Neural crest cell (in vitro differentiated cells): ENCODE measurements at places on chromosomes 1 and 21. TPM values are rescaled to one million over a fixed set of nuclear protein-coding genes. Genes with fewer than 3 reads are reported as not detected.

- no peak for DNase-seq
These were observed 510.4 kb upstream of the ADAMTS5 start for GRCh38 chr21:27477296-27477695.

- no peak for DNase-seq
These were observed 56.8 kb upstream of the PPIH start for GRCh38 chr1:42601472-42601871.

GRCh38 chr1:169060919-169061639 lies 45.4 kb upstream of the ATP1B1 start:
- DNase-seq, result no peak

- DNase-seq, result no peak
These were observed 8.0 kb downstream of the ARHGEF16 start for GRCh38 chr1:3462356-3463012.

GRCh38 chr1:203282720-203283542 lies 22.4 kb upstream of the BTG2 start:
- DNase-seq, result no peak

DNA sequence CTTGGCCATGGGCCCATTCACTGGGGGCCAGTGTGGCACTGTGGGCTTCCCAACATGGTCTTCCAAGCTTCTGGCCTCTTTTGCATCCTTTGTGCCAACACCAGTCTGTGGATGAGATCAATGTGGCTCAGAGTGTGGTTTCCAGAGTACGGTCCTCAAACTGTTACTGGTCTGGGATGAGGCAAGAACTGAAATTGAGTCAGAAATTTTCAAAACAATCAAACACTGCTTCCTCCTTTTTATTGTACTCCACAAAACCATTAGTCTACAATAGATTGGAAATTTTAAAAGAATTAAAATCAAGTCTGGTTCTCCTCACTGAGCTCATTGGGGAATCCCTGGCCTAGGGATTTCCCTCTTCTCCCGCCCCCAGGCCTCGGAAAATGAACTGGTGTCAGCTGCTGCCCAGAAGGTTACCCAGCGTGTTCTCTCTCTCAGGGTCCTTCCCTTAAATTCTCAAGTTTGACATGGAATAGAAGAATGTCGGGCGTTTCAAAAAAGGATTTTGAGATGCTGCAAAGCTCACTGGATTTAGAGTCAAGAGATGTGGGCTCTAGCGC lies 222.0 kb downstream of the SDCCAG8 start:
- DNase-seq, result no peak

- DNase-seq, result no peak
These were observed 122.0 kb downstream of the IGSF21 start for GRCh38 chr1:18229625-18230024.

DNA sequence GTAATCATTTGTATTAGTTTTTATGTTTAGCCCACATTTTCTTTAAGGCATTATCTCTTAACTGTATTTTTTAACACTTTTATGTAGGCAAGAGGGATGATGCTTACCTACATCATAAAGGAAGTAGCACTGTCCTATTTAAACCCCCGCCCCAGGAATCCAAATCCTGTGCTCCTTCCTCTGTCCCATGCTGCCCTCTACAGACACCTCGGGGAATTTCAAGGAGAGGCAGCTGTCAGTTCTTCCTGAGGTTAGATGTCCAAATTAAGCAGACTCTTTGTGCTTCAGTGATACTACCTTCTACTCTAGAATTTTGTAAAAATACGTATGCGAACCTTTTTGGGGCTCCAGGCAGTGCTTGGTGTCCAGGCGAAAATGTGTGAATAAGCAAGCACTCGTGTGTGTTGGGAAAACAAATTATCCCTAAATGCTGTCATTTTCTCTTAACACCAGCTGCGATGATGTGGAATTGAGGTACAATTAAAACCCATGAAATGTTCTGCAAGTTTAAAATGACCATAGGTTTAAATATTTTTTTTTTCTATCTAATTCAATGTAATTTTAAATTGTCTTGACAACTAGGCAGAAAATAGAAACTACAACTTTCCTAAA lies 19.2 kb downstream of the CRCT1 start:
- DNase-seq, result no peak

GRCh38 chr1:2826316-2826715 lies 24.8 kb upstream of the TTC34 start:
- no peak for DNase-seq

DNA sequence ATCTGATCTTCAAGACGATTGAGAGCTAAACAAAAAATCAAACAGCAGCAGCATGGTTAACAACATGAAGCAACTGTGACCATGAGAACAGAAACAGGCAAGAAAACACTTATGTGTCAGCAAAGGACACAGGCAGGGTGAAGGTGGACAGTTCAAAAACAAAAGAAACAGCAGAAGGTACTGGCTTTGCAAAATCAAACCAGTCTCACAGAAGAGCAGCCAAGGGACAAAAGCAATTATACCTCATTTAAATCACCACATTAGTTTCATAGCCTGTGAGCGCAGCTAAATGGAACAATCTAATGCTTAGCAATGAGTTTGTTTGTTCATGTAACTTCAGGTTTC lies 59.1 kb downstream of the CAPN2 start:
- DNase-seq, result no peak

DNA sequence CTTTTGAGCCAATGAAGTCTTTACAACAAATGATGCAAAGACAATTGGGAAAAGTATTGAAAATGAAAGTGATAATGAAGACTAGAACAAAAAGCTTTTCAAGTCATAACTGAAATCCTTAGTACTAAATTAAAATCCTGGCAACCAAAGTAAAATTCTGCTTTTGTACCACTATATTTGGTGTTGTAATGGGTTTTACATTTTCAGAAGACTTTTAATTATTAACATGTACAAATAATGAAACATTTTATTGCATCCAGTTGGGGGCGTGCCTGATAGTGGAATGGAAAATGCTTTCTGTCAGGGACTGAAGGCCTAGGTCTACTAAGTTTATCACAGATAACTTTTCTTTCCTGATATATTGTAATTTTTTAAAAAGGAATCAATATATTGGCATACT lies 89.4 kb downstream of the SDCCAG8 start:
- DNase-seq, result no peak

DNA sequence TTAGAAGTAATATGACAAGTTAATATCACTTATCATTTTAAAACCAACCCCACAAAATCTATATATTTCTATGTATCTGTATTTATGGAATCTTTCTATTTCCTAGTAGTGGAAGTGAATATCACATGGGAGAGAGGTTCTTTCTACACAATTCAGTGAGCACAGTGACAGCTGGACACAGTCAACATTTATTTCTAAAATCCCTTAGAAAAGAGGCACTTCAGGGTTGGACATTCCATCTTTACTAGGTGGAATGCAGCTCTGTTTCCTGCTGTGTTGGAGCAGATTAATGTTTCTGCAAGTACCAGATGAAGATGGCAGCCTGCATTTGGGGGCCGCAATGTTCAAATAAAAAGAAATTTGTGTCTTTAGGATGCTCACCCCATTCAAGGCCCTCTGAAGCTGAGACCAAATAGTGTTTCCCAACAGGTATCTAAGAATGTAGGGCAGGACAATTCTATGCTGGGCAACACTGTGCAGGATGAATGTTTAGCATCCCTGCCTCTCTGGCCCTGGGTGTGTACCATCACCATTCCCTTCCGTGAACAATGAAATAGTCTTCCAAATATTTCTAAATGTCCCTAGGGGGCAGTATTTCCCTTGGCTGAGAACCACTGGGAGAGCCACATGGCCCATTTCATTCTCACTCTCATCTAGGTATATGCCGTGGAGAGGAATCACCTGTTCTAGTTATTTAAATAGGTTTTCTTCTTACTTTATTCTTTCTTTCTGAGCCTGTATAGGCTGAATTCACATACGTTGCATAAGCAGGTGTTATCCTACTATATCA lies 394.8 kb downstream of the PRDM2 start:
- DNase-seq, result no peak

- DNase-seq, result no peak
These were observed 144.1 kb upstream of the AJAP1 start for GRCh38 chr1:4510276-4510691.

DNA sequence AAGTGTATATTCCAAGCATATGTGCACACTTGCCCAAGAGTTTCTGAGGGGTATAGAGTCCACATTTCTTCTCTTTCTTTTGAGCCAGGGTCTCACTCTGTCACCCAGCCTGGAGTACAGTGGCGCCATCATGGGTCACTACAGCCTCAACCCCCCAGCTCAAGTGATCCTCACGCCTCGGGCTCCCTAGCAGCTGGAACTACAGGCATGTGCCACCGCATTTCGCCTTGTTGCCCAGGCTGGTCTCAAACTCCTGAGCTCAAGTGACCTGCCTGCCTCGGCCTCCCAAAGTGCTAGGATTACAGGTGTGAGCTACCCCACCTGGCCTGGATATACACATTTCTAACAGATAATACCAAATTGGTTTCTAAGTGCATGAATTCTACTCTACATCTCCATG lies 17.1 kb upstream of the SRP9 start:
- DNase-seq, result no peak

DNA sequence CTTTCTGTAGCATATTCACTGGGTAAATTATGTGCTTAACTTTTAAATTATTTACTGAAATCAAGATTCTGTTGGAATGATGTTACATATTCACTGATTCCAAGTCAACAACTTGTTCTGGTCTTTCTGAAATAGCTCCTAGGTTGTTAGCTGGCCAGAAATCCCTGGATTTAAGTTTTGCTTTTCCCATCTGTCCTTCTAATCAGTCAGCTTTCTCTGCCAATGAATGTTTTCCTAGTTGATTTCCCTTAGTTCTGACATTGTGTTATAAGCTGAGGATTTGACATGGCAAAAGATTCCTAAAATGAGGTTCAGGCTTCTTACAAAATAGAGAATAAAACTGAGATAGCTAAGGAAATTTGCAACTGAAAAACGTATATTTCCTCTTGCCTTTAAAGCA lies 1479.6 kb downstream of the MRPL39 start:
- no peak for DNase-seq

DNA sequence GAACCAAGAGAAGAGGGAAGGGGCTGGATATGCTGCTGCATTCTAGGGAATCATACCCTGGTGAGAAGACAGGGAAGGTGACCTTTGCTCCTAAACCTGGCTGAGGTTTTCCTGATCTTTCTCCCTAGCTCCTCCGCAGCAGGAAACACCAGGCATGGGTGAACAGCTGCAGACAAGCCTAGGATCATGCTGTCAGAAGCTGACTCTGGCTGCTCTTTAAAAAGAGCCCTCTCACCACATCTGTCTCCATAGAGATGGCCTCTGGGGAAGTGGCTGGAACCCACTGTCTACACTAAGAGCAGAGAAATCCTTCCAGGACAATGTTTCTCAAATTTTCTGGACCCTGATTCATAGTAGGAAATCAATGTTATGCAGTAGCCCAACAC lies 57.6 kb downstream of the CD34 start:
- no peak for DNase-seq

DNA sequence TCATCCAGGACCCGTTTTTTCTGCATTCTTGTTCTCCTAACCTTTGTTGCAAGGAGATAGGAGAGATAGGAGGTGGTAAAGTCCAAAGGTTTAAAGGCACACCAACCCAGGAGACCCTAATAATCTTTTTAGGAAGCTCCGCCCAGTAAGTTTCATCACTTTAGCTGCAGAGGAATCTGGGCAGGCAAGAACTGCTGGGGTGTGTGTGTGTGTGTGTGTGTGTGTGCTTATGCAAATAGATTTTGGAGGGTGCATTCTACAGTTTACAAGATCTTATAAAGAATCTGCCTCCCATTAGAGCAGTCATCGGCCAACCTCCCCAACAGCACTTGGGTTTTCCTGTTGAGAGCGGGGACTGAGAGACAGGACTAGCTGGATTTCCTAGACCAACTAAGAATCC lies 3.9 kb upstream of the IL10 start:
- DNase-seq, result no peak

Gene IVL
- not detected in 2 replicates for total RNA-seq

Gene MYOM3
- not detected in 2 replicates for total RNA-seq

Gene NCF2
- not detected in 2 replicates for total RNA-seq

Gene ZNF648
- 0.61 and 0.77 TPM in 2 replicates for total RNA-seq

Gene AMY1A
- total RNA-seq, result not detected in 2 replicates

Gene DIPK1A
- 2.0 and 2.3 TPM in 2 replicates for total RNA-seq

Gene TFB2M
- total RNA-seq, result 9.0 and 9.4 TPM in 2 replicates
